ENCODE measurements at places on chromosomes 5 and 9.
A peak's percentile ranks its signal among the peaks of the same experiment; 100 is the strongest.

DNA sequence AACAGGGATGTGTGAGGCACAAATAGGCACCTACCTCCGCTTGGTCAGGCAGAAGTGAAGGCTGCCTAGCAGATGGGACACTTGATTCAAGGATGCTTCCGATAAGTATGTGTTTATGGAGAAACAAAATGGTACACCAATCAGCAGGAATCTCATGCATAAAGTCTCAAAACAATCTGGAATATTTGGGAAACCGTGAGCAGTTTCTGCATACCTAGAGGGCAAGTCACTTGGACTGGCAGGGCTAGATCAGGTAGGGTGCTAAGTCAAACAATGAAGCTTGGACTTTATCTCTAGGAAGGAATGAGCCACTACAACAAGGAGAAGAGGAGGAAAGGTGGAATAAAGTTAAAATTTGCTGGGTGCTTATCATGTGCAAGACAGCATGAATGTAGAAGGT lies 5.5 kb downstream of the EPB41L4A start:
- no peak for DNase-seq

- no peak for DNase-seq
Observed at GRCh38 chr9:129895376-129896268, 60.4 kb downstream of the USP20 start.

GRCh38 chr5:100841358-100842076 lies 61.6 kb downstream of the ST8SIA4 start:
- no peak for DNase-seq

DNA sequence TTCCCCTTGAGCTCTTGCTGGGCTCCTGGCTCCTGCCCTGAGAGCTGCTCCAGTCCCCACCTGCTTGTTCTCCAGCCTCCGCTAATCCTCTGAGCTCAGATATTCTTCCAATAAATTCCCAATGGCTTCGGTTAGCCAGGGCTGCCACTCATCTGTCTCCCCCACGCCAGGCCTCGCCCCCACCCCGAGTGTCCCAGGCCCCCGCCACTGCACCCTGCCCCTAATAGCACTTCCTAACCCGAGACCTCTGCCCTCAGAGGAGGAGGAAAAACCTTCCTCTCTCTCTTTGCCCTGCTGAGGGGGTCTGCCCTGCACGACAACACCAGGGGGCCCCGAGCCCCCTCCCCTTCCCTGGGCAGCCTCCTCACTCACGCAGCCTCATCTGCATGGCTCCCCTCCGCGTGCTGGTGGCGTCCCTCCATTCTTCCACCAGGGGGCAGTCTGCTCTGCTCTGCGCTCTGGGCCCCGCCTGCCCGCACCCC lies 5.4 kb upstream of the LCN15 start:
- peak; percentile 13 for DNase-seq

DNA sequence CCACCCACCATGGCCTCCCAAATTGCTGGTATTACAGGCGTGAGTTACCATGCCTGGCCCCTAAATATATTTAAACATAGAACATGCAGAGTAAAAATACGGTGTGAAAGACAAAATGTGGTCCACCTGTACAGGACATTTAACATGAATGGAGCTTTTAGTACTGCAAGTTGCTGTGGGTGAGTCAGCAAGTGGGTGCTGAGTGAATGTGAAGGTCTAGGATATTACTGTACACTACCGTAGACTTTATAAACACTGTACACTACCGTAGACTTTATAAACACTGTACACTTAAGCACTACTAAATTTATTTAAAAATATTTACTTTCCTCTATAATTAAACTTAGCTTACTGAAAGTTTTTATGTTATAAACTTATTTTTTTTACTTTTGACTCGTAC lies 317.8 kb downstream of the PRDM9 start:
- no peak for DNase-seq

- DNase-seq, result no peak
Observed at GRCh38 chr5:178490935-178491652, 99.1 kb downstream of the COL23A1 start.

DNA sequence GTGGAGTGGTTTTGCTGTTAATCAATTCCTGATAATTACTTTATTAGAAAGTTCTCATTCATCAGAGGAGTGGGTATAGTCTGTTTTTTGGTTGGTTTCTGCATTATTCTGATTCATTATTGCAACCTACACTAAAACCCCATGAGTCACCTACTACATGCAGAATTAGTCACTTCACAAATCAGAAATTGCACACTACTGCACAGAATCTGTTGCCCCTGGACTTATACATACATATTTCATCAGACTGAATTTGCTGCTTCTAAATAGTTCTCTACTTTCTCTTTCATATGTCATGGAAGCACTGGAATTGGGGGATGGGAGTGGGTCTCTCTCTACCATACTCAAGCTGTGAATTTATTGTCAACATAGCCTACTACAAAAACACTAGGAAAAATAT lies 585.1 kb downstream of the DNAH5 start:
- peak; percentile 78 for DNase-seq

- no peak for DNase-seq
Observed at GRCh38 chr9:77495834-77496671, 152.1 kb downstream of the GNA14 start.

GRCh38 chr5:61397238-61397637 lies 65.2 kb downstream of the ZSWIM6 start:
- DNase-seq, result peak; percentile 16

GRCh38 chr5:173473288-173473687 lies 143.2 kb downstream of the BOD1 start:
- no peak for DNase-seq

Measured in MCF 10A (cell line).